ENCODE measurements at places on chromosomes 11 and 22. TPM values are rescaled to one million over a fixed set of nuclear protein-coding genes. Genes with fewer than 3 reads are reported as not detected.

GRCh38 chr11:61543606-61544306 lies 35.2 kb downstream of the LRRC10B start:
- no peak for DNase-seq

GRCh38 chr11:12119502-12119901 lies 9.1 kb downstream of the MICAL2 start:
- DNase-seq, result no peak

DNA sequence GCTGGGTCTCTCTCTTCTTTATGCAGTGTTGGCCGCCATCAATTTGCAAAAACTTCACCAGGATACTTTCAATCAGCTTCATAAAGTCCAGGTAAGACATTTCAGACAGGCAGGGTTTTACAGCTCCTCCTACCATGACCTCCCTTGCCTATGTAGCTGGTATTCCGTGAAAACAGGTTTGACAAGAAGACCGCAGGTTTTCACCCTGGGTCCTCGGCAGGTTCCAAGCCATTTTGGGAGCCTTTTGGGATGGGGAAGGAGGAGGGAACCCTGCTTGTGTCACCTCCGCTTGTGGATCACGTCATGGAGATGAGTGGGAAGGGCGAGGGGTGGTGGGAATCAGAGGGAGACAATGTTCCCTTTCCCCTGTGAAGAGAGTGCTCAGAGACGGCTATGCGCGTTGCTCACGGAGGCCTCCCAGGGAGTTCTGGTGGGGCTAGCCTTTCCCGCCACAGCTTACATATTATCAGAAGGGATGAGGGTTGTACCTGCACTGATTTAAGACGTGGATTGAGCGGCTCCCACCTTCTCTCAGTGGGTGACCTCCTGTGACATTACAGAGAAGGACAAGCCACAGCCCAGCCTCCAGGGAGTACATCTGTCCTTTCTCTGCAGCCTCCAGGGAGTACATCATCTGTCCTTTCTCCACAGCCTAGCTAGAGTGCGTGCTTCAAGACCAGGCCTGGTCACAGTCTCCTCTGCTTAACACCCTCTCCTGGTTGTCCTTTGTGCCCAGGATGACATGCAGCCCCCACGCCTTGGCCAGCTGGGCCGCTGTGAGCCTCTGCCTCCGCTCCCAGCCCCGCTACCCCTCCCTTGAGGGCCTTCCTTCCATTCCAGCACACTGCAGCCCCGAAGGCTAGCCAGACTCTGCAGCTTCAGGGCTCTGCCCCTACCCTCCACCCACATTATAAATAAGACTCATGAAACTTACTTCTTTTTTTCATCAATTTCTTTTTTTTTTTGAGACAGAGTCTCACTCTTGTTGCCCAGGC lies 17.2 kb downstream of the GLB1L3 start:
- DNase-seq, result peak; percentile 59

DNA sequence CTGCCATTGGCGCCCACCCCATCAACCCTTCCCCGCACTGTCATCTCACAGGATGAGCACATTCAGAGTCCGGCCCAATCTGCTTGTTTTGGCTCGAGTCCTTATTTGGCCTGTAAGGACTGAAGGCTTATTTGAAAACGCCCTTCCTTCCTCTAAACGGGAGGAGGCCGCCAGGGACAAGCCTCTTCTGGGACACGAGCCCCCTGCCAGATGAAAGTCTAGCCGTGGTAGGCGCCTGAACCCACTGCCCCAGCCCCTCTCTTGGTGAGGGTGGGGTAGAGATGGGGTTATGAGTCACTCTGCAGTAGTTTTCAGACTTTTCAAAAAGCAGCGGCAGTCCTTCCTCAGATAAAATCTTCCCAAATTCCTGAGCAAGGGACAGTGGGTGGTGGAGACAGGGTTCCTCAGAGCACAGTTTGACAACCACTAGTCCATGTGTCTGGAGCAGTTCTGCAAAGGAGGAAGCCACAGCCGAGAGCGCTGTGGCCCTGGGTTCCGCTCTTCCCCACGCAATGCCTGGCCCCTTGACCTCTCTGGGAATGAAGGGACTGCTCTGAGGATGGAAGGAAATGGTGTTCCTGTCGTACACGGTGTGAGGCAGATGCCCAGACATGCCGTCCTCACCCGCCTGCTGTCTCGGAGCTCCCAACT lies 57.0 kb downstream of the MYH9 start:
- peak; percentile 87 for DNase-seq

Gene MRGPRX4
- not detected for total RNA-seq

DNA sequence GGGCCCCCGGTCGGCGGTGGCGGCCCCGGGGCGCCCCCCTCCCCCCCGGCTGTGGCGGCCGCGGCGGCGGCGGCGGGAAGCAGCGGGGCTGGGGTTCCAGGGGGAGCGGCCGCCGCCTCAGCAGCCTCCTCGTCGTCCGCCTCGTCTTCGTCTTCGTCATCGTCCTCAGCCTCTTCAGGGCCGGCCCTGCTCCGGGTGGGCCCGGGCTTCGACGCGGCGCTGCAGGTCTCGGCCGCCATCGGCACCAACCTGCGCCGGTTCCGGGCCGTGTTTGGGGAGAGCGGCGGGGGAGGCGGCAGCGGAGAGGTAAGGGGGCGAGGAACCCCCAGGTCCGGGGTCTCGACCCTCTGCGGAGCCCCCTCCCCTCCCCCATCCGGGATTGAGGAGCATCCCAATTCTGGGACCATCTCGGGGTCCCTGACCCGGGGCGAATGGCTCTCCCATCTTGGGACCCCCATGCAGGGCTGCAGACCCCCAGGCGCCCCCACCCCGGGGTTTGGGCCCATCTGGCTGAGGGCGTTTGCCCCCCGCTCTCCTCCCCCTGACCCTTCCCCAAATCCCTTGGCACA lies 431 bp downstream of the KMT2A start:
- DNase-seq, result peak; percentile 65

GRCh38 chr11:66725647-66726046 lies 3.4 kb downstream of the SPTBN2 start:
- DNase-seq, result no peak

DNA sequence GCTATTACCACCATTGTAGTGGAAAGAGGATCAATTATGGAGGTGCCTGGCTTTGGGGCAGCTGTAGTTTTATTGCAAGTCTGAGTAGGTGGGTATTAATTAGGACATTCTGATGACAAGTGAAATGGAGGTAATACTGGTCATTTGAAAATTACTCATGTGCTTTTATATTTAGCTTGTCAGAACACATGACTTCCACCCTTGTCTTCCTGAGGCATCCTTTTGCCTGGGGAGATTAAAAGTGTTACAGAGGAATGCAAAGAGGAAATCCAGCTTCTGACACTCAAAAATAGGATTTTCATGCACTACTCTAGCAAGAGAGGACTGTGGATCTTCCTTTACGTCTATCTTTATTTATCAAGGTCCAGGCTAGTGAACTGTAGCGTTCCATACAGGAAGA lies 44.7 kb upstream of the CAPRIN1 start:
- no peak for DNase-seq

DNA sequence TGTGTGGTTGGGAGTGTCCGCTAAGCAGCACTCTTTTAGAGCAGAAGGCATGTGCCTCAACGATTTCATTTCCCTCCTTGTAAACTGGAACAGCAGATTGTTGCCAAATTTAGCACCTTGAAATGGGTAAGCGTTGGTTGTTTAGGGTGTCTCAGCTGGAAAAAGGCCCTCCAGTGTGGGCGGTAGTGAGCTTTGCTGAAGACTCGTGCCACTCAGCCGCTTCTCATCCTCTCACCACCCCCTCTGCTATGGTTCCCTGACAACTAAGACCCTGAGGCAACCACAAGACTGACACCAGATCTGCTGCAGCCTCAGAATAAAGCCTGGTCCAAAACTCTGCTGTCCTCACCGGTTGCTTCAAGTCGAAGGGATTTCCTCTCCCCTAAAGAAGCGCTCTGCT lies 9.9 kb upstream of the FERMT3 start:
- DNase-seq, result no peak

GRCh38 chr11:9089636-9090035 lies 1.8 kb downstream of the SCUBE2 start:
- no peak for DNase-seq

DNA sequence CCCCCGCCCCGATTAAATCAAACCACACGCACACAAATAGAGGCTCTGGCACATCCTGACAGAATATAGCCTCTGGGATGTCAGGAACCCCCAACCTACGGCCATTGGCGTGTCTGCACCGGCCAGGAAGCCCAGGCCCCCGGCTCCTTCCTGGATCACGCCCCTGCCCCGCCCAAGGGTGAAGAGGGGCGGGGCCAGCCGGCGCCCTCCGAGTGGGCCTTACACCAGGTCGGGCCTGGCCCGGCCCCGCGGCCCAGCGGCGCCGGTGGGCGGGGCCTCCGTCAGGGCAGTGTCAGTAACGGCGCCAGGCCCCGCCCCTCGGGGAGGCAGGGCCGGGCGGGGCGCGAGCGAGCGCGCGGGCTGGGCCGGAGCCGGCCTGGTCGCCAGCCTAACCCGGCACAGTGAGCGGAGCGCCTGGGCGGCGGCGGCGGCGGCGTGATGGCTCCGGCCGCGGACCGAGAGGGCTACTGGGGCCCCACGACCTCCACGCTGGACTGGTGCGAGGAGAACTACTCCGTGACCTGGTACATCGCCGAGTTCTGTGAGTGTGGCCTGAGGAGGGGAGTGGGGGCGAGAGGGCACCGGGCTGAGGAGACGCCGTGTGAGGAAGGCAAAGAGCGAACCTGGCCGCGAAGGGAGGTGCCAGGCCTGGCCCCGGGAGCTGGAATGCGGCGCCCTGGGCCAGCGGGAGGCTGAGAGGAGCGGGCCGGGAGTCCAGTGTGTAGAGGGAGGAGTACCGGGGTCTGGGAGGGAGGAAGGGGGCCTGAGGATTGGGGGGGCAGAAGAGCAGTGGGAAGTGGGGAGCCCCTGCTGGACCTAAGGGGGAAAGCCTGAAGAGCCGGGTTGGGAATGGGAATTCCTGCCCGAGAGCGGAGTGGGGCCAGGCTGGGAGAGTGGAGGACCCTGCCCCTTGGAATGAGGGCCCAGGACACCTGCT lies at the start of gene ACER3:
TSS of gene ACER3 (plus strand) at position 380 of the 937 bp plus-strand sequence. CDS start at position 439, 59 bp downstream.
- peak; percentile 97 for DNase-seq

Gene SSH3
- total RNA-seq, result 27.3 TPM

DNA sequence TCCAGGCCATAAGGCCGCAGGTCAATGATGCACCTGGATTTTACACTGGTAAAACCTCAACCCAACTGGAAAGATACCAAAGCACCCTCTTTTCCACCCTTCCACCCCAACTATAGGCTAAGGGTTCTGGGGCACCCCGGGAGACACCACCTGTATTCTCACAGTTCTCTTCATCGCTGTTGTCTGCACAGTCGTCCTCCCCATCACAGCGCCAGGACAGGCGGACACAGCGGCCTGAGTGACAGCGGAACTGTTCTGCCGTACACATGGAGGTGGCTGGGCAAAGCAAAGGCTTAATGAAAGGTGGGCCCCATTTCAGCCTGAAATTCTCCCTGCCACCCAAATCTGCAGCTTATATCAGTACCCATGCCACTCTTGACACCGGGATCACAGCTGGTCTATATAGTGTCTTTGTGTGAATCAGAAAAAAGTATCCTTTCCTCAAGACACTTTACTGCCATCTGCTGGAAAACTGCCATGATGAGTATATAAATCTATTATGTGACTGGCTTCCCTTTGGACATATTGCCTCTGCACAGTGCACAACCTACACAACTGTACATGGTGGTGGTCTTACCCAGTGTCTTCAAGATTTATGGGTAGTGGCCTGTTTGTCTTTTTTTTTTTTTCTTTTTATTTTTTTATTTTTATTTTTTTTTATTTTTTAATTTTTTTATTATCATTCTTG lies 21.5 kb downstream of the LRP4 start:
- DNase-seq, result no peak
